Activated naive CD8-positive, alpha-beta T cell treated with anti-CD3 and anti-CD28 coated beads for 36 hours (primary cell): ENCODE measurements at places on chromosomes 5 and 9. TPM values are rescaled to one million over a fixed set of nuclear protein-coding genes. Genes with fewer than 3 reads are reported as not detected.
A peak's percentile ranks its signal among the peaks of the same experiment; 100 is the strongest.

GRCh38 chr9:16884373-16884772 is 13.9 kb upstream of the BNC2 start:
- no peaks in the 10 kb centered on the region for H3K36me3 ChIP-seq
- no peak overlapping the region for H3K27ac ChIP-seq
- peaks cover 2% of the 10 kb centered on the region for H3K27me3 ChIP-seq
- DNase-seq: no peak
- no peaks in the 10 kb centered on the region for H3K4me1 ChIP-seq

GRCh38 chr5:177447066-177447610 is 524 bp downstream of the PRR7 start:
- peaks cover 42% of the 10 kb centered on the region for H3K4me1 ChIP-seq
- peaks cover 4% of the 10 kb centered on the region for H3K27me3 ChIP-seq
- H3K27ac ChIP-seq: no peak overlapping the region
- peak overlapping the region; percentile 48 for H3K4me3 ChIP-seq
- H3K36me3 ChIP-seq: peaks cover 15% of the 10 kb centered on the region

- no peaks in the 10 kb centered on the region for H3K4me1 ChIP-seq
- no peak overlapping the region for H3K27ac ChIP-seq
- no peaks in the 10 kb centered on the region for H3K36me3 ChIP-seq
These were observed 511.7 kb upstream of the SGCD start for GRCh38 chr5:155815248-155815647.

DNA sequence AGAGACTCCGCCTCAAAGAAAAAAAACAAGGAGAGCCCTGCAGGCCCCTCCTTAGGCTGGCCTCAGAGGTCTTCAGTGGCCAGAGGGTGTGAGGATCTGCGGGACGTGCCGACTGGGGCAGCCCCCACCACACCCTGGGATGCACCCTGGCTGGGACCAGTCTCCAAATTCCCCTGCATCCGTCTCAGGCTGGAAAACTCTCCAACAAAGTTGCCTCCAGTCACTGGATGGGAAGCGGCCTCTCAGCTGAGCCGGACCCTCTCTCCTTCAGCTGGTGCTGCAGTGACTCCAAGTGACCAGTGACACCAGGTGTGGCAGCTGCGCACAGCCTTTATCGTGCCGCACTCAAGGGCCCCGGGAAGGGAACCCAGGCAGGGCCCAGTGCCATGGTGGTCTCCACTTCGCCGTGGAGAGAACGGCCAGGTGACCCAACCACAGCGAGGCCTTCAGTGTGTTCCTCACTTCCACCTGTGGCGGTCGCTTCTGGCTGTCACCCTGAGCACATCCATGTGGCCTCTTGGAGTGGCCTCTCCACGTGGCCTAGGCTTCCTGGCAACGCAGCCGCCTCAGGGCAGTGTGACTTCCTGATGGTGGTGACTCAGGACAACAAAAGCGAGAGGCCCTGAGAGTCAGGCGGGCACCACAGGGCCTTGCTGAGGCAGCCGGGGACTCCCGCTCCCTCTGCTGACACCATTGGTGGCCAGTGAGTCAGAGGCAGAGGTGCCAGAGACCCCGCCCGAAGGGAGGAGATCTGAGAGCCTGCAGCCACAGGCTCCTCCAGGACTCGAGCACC is 19.3 kb upstream of the CAMSAP1 start:
- H3K27me3 ChIP-seq: no peaks in the 10 kb centered on the region
- H3K36me3 ChIP-seq: peaks cover 5% of the 10 kb centered on the region
- peaks cover 21% of the 10 kb centered on the region for H3K4me1 ChIP-seq
- peak overlapping the region; percentile 78 for H3K27ac ChIP-seq

DNA sequence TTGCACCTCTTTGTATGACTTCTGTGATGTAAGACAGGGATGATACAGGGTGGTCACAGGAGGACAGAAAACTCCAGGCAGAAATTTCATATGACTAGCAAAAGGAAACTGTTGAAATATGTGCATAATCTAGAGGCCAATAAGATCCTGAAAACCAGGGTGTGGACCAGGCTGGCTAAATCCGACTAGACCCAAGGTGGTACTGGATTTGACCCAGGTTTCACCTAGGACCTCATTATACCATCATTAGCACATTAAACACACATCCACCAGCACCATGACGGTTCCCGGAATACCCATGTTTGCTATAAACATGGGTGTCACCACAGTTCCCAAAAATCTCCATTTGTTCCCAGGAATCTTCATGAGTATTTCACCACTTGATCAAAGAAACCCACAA is 517.1 kb downstream of the ZNF608 start:
- H3K36me3 ChIP-seq: no peaks in the 10 kb centered on the region
- H3K27me3 ChIP-seq: peaks cover 7% of the 10 kb centered on the region
- DNase-seq: no peak

The PRDM9 gene
- not detected for total RNA-seq

The TRIM36 gene
- 0.04 TPM for total RNA-seq
